Stimulated activated CD8-positive, alpha-beta memory T cell treated with anti-CD3 and anti-CD28 coated beads, Interleukin-7, amount 100 ng/mL, for 1 hour (primary cell): ENCODE measurements at places on chromosomes 1 and 21.

DNA sequence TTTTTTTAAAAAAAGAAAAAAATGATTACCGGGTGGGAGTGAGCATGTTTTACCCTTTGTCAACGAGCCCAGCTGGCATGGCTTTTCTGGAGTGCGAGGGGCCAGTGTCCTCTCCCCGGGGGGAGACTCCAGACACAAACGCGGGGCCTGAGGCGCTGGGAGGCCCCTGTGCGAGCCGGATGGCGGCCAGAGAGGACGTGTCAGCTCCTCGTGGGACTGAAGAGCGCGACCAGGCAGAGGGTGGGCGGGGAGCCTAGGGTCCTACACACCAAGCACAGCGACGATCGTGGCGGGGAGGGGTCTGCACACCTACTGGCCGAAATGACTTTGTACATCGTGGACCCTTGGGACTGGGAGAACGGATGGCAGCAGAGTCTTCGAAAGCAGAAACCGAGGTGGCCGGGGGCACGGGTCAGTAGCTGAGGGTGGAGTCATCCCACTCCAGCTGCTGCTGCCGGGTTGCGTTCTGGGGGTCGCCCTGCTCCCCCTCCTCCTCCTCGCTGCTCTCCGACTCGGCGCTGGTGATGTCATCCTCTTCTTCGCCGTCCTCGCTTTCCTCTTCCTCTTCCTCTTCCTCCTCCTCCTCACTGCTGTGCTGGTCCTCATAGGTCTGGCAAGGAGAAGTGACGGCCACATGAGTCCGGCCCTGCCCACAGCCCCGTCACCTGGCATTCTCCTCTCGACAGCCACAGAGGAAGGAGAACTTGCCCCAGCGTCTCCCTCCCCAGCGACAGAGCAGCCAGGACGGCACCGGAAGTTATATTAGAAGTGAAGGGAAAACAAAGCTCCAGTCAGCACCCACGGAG, 78.8 kb downstream of the PIK3CD start:
- no peak for DNase-seq

DNA sequence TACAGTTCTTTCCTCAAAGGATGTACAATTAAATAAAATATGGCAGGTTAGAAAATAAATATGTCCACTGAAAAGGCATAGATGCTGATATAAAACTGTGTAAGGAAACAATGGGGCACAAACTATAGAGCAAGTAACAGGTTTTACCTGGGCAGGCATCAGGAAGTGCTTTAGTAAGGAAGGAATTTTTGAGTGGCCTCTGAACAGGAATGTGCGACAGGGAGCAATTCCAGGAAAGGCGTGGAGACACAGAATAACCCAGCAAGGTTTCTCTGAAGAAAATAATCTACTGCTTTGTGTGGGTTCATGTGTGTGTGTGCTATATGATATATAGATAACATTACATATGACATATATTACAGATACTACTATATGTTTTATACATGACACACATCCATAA, 128.4 kb downstream of the RGS21 start:
- DNase-seq, result no peak

DNA sequence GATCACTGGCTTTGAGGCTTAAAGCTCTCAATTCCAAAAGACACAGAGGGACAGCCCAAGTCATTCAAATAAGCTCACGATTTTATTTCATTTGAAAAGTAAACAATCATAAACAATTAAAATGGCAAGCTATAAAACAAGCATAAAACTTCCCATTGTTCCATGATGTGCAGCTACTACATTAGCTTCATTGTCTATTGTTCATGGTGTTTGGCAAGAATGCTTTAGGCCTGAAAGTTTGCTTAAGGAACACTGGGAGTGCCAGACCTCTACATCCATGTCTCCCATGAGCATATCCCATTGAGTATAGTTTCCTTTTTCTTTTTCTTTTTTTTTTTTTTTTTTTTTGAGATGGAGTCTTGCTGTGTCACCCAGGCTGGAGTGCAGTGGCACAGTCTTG, 286.1 kb upstream of the ESRRG start:
- no peak for DNase-seq

DNA sequence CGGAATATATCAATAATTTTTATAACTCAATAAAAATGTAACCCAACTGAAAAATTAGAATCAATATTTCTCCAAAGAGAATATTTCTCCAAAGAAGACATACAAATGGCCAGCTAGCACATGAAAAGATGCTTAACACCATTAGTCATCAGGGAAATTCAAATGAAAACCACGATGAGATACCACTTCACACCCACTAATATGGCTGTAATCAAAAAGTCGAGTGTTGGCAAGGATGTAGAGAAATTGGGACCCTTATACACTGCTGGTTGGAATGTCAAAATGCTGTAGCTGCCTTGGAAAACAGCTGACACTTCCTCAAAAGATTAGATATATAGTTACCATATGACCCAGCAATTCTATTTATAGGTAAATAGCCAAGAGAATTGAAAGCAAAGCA, 133.0 kb downstream of the GPR52 start:
- no peak for DNase-seq

- no peak for DNase-seq
Measured at GRCh38 chr1:7865978-7866377, 13.1 kb upstream of the UTS2 start.

- DNase-seq, result no peak
Measured at GRCh38 chr1:64084451-64084850, 119.0 kb upstream of the UBE2U start.

GRCh38 chr1:4045397-4046010, 145.4 kb upstream of the C1orf174 start:
- DNase-seq, result no peak

DNA sequence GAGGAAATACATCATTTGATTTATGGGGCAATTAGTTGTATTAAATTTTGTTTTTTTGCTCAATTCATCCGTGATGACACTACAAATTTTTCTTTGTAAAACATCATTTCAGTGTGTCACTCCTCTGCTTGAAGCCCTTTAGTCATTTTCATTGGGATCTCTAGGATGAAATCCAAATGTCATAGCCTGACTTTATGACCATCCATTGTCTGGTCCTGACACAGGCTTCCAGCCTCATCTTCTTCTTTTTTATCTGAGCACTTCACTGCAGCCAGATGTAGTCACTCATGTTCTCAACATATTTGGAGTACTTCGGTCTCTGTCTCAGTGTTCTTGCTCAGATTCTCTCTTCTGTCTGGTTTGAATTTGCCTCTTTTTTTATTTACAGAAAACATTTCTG, 173.1 kb downstream of the HMCN1 start:
- no peak for DNase-seq

- DNase-seq, result no peak
Measured at GRCh38 chr1:187696073-187696472, 867.3 kb downstream of the PLA2G4A start.

GRCh38 chr1:156129687-156130577, 15.4 kb downstream of the LMNA start:
- DNase-seq, result peak; percentile 72

DNA sequence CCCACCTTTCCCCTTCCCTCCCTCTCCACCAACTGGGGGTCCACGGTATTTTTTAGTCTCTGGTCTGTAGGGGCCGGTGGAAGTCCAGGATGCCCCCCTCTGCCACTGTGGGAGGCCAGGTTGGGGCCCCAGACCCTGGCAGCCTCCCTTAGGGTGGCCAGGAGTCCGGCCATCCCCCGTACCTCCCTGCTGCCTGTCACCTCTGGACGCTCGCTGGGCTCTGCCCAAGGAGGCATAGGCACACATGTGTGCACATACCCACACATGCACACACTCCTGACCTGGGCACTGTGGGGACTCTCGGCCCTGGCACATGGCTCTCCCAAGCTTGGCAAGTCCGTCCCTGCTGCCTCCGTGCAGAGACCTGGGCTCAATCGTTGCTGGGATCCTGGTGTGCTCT, 53.0 kb downstream of the DISP3 start:
- no peak for DNase-seq

DNA sequence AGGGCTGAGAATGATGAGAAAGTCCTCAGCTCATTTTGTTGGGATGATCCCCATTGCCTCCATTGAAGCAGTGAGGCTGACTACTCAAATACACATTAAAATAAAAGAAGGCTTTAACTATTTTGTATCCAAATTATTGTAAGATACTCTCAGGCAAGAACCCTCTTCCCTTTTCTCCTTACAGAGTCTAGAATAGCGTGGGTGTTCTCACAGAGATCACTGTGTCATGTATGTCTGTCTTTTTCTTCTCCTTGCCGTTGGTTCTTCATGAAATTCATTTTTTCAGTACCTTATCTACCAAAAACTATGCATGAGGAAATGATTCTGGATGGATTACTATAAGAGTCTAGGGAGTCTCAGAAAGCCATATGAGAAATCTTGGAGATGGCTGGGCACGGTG, 30.1 kb downstream of the SORT1 start:
- DNase-seq, result no peak

- no peak for DNase-seq
Measured at GRCh38 chr1:184555665-184556641, 169.1 kb downstream of the C1orf21 start.

DNA sequence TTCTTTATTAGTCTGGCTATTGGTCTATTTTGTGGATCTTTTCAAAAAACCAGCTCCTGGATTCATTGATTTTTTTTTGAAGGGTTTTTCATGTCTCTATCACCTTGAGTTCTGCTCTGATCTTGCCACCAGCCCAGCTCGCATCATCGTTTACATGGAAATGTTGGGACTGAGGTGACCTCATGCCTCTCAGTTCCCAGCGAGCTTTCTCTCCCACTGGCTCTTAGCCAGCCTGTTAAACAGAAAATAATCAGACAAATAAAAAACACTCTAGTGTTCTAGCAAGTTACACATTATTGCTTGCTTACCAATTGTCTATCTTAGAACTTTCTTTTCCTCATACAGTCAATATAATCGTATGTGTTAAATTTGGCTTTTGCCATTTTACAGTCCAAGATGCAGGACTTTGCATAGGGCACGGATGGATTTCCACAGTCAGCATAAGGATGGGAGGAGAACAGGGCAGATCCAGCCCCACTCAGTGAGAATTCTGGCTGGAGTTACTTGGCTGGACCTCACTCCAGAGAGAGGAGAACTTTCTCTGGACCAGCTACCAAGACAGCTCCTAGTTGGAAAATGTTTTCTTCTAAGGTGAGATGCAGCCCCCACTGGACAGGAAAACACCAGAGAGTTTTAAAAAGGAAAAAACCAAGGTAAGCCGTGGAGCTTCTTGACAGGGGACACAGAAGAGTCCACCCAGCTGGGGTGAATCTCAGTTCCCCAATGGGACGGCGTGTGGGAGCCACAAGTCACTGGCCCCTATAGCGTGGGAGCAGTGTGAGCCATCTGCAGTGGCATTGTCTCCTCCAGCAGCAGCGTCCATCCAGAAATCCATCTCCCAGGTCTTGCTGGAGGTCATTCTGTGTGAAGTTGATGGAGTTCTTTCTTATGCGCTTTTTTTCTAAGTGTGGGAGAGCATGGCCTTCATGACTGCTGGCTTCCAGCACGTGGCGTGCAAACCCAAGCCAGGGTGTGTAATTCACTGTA, 17.6 kb downstream of the PGBD2 start:
- DNase-seq, result no peak

- no peak for DNase-seq
Measured at GRCh38 chr1:47179988-47180563, 9.8 kb downstream of the PDZK1IP1 start.

DNA sequence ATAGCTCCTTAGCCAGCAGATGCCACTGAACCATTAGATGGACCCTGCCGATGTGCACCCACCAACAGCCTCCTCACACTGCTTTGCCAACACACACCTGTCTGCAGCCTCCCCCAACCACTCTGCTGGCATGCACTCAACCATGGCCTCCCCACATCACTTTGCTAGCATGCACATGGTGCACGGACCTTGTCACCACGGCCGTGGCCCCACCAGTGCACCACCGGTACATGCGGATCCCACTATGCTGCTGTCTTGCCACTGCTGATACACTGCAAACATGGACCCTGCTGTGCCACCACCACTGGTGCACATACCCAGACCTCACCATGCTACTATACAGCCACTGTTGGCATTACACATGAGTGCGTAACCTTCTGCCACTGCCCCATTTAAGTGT, 66.1 kb downstream of the HFM1 start:
- DNase-seq, result no peak

GRCh38 chr1:211527888-211528287, 35.9 kb upstream of the RD3 start:
- DNase-seq, result no peak

GRCh38 chr1:216807696-216808095, 84.5 kb upstream of the ESRRG start:
- no peak for DNase-seq

GRCh38 chr1:232553050-232553754, 76.7 kb downstream of the SIPA1L2 start:
- no peak for DNase-seq

DNA sequence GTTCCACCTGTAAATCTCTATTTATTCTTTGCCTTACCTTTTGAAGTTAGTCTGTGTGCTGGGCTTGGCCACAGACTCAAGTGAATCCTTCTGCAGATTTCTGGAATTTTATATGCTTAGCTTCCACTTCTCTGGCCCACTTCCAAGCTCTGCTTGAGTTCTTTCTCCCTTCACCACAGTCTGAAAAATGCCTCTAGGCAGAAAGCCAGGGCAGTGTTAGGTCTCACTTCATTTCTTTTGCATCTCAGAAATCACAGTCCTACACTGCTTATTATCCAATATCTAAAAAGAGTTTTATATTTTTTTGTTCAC, 48.9 kb downstream of the INKA2 start:
- DNase-seq, result no peak

- DNase-seq, result peak; percentile 13
Measured at GRCh38 chr1:58782178-58783089, 1.4 kb downstream of the JUN start.

DNA sequence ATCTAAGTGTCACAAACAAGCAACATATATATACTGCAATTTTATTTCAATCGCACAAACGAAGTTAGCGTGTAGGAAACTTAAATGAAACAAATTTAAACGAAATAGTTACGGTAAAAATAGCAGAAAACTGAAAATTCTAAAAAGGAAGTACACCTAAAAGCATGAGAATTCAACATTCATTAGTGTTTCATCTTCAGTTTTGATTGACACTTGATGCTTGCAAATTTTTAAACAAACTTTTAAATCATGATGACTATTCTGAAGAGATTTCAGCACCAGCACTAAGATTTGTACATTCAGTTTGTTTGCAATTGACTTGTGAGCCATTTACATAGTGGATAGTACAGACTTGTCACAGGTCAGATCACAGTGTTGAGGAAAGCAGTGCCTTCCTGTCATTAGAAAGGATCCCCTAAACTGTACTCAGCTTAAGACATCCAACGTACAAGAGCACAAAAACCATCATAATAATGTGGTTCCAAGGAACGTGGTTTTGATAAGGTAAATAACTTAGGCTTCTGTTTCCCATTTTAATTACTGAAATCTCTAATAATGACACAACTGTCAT, 67.0 kb upstream of the LBR start:
- DNase-seq, result no peak

GRCh38 chr1:20048563-20048962, 21.4 kb upstream of the PLA2G5 start:
- no peak for DNase-seq

- DNase-seq, result no peak
Measured at GRCh38 chr1:179911812-179912211, 29.7 kb downstream of the TOR1AIP1 start.

GRCh38 chr21:14451546-14451945, 68.6 kb upstream of the HSPA13 start:
- no peak for DNase-seq

GRCh38 chr21:29477941-29478340, 179.2 kb downstream of the BACH1 start:
- no peak for DNase-seq

GRCh38 chr1:17721444-17721843, 33.7 kb upstream of the ACTL8 start:
- DNase-seq, result no peak

GRCh38 chr21:34886240-34887104, 162.6 kb downstream of the RUNX1 start:
- DNase-seq, result no peak
